ENCODE measurements at places on chromosomes 1 and 21.
A peak's percentile ranks its signal among the peaks of the same experiment; 100 is the strongest.

- no peak for DNase-seq
These were observed 43.7 kb upstream of the EPS8L3 start for GRCh38 chr1:109807402-109807801.

DNA sequence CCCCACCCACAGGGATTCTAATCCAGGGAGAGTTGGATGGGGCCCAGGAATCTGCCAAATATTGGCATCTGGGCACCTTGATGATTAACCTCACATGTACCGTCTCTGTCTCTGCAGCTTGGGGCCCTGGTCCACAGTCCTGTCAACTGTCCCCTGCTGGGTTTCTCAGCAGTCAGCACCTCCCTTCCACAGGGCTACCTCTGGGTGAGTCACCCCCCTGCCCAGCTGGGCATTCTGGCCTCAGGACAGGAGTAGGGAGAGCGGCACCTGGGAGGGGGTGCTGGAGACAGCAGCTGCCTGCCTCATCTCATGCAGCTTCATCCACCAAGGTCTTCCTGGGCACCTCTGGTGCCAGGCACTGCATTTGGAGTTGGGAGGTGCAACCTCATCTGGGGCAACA, 100.6 kb upstream of the ACTL8 start:
- DNase-seq = no peak

DNA sequence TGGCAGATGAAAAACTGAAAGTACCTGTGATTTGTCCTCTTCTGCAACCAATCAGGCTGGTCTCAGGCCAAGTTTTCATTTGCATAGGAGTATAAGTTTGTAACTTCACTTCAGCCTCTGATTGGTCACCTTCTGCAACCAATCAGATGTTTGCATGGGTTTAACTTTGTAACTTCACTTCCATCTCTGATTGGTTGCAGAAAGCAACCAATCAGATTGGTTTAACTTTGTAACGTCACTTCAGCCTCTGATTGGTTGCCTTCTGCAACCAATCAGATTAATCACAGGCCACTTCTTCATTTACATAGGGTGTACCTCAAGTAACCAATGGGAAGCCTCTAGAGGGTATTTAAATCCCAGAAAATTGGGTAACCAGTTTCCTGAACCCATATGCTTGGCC, 18.9 kb upstream of the TUT4 start:
- DNase-seq = peak; percentile 18

GRCh38 chr1:52414942-52415341, 10.5 kb downstream of the PRPF38A start:
- no peak for DNase-seq

GRCh38 chr1:112267929-112268328, 128.1 kb upstream of the CTTNBP2NL start:
- no peak for DNase-seq

- DNase-seq = peak; percentile 94
These were observed 73.3 kb upstream of the PAXBP1 start for GRCh38 chr21:32844653-32845436.

GRCh38 chr1:153401461-153401860, 10.6 kb upstream of the S100A8 start:
- no peak for DNase-seq

- no peak for DNase-seq
These were observed 488 bp downstream of the SLC35D1 start for GRCh38 chr1:67053535-67053784.

DNA sequence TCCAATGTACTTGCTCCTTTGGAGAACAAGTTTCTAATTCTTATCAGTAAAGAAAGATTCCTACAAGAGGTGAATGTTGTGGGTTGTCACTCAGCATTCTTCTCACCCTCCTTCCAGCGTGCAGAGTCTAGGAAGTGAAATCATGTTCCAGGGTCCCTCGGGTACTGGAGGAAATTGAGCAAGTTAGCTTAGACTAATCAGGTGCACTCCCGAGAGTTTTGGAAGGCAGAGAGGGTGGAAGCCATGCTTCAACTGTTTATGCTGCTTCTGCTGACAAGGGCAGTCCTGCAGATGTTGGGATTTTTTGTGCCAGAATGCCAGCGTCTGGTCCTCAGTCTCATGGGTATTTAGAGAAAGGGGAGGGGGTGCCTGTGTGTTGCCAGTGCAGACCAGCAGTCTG, 5.3 kb upstream of the C1orf115 start:
- DNase-seq = no peak

GRCh38 chr1:27556781-27557595, 47.0 kb downstream of the AHDC1 start:
- peak; percentile 81 for DNase-seq

GRCh38 chr1:167791281-167792187, 69.8 kb downstream of the MPZL1 start:
- DNase-seq = no peak

DNA sequence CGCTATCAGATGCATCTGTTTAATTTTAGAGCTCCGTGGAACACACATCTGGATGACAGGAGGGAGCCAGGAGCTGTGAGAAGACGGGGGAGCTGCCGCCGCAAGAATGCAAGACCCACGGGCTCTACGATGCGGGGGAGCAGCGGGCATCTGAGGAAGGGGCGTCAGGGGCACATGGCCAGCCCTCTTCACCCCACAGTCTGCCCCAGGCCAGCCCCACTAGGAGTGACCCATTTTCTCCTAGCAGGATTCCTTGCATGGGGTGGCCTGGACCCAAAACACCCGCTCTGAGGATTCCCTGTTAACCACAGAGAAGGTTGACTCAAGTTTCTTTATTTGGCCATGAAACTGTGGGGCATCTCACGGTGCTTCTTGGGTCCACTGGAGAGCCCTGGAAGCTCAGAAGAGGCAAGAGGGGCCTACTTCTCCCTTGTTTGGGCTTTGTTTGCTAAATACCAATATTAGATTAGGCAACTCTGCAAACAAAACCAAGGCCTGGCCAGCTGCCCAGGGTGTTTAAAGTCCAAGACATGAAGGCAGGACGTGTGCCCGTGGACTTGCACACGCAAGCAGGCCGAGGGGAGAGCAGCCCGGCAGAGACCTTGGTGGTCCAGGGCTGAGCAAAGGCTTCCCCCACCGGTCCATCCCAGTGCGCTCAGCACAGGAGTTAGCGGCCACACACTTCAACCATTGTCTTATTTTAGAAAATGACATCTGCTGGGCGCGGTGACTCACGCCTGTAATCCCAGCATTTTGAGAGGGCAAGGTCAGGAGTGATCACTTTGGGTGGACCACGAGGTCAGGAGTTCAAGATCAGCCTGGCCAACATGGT, 89.8 kb downstream of the DHRS3 start:
- no peak for DNase-seq

- DNase-seq = no peak
These were observed 36.4 kb downstream of the BTG3 start for GRCh38 chr21:17576080-17576835.

- no peak for DNase-seq
These were observed 53.0 kb downstream of the VANGL1 start for GRCh38 chr1:115694805-115695204.

GRCh38 chr1:196063952-196064351, 544.3 kb downstream of the KCNT2 start:
- DNase-seq = no peak

GRCh38 chr1:27745466-27745865, 19.7 kb downstream of the FAM76A start:
- DNase-seq = no peak

DNA sequence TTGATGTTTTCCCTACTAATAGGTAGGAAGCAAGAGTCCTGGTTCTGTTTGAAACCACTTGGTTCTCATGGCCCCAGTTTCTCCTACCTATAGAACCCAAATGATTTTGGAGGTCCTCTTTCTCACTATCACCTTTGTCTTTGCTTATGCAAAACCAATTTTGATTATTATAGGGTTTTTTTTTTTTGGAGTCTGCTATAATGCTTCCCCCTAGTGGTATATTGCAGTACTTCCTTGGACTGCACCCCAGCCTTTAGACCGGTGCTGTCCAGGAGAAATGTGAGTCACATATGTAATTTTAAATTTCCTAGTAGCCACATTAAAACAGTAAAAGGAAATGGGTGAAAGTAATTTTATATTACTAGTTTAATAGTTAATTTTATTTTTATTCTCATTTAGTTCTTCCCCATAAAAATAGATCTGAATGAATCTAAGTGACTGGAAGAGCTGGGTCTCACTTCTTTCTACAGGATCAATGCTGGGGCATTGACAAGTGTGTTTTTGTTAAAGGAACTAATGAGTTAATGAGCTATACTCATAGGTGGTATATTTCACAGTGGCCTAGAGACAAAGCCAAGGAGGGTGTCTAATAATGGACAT, 10.6 kb downstream of the FCMR start:
- DNase-seq = peak; percentile 61

- DNase-seq = no peak
These were observed 95.0 kb downstream of the SLC30A10 start for GRCh38 chr1:219833214-219833815.

DNA sequence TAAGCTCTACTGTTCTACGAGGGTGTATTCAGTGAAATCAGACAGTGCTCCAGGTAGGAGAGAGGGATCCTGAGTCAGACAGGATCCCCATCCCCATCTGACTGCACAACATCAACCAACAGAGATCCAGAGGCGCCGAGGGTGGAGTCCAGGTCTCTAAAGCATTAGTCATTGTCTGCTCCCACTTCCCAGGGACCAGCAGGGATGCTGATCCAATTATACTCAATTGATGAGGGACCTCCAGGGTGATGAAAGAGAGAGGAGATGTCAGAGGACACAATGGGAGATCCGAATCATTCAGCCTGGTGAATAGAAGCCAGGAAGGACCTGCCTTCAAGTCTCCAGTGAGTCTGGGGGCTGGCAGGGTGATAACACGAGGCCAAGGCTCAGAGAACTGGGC, 39.5 kb upstream of the STMN1 start:
- no peak for DNase-seq

GRCh38 chr1:2633366-2633935, 635 bp upstream of the MMEL1 start:
- DNase-seq = no peak

DNA sequence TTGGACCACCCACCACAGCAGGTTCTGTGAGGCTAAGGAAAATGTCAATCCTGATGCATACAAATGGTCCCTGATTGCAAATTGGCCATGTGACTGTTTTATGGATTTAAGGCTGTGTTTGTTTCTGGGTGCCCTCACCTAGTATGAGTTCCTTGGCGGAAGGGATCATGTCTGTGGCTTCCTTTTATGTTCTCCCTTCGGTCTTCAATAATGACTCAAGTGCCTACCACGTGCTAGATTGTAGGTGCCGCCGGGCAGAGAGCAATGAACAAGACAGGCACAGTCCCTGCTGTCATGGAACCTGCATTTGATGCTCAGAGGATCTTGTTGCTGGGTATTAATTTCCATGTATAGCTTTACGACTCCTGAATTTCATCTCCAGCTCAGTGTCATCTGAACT, 9.8 kb upstream of the VWA5B1 start:
- no peak for DNase-seq

DNA sequence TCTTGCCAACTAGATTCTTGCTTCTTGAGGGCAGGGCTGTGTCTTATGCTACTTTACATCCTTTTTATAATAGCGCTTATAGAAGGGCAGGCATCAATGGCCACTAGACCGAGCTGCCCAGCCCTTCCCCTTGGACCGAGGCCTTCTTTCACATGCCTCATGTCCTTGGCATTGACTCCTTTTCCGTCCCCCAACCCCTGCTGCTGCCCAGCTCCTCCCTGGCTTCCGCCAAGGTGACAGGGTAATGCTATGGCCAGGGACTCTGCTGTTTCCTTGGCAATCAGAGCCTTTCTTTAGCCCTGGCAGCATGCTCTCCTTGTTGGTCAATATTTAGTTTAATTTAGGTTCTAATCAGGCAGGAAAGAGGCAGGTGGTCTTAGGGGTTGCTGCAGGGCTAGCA, 48.2 kb downstream of the DDX20 start:
- DNase-seq = no peak

- no peak for DNase-seq
These were observed 74.1 kb upstream of the WNT4 start for GRCh38 chr1:22216966-22217365.

GRCh38 chr1:108316545-108316944, 72.7 kb upstream of the NBPF4 start:
- no peak for DNase-seq

DNA sequence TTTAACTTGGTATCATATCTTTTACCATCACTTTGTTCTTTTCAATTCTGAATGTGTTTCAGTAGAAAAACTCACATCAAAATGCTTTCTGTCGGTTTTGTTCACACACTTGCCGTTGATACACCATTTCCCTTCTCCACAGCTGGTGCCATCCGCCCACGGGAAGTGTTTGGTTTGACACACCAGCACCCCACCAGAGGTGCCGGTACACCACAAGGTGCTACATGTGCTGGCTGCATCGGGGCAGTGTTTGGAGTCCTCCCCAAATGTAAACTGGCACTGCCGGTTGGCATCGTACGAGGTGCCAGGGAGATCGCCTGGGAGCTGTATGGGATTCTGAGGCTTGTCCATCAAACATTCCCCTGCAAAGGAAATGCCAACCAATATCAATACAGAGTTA, 5.0 kb downstream of the ADAMTS1 start:
- no peak for DNase-seq

DNA sequence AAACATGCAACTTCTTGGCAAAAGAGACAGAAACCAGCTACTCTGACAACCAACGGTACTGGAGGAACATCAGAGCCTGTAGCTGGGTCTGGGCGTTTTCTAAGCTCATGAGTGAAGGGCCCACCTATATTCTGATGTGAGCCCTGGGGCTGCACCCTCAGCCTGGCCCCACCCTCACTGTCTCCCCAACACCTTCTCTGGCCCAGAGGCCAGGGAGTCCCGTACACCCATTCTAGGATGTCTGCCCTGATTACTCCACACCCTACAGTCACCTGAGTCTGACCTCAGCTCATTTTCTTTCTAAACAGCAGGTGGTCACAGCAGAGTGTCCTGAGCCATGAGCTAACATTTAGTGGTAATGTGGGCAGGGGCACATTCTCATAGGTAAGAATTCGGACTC, 439.2 kb downstream of the MATN1 start:
- no peak for DNase-seq

Measured in HS-5 (cell line).